ENCODE measurements at places on chromosomes 2 and 18.

DNA sequence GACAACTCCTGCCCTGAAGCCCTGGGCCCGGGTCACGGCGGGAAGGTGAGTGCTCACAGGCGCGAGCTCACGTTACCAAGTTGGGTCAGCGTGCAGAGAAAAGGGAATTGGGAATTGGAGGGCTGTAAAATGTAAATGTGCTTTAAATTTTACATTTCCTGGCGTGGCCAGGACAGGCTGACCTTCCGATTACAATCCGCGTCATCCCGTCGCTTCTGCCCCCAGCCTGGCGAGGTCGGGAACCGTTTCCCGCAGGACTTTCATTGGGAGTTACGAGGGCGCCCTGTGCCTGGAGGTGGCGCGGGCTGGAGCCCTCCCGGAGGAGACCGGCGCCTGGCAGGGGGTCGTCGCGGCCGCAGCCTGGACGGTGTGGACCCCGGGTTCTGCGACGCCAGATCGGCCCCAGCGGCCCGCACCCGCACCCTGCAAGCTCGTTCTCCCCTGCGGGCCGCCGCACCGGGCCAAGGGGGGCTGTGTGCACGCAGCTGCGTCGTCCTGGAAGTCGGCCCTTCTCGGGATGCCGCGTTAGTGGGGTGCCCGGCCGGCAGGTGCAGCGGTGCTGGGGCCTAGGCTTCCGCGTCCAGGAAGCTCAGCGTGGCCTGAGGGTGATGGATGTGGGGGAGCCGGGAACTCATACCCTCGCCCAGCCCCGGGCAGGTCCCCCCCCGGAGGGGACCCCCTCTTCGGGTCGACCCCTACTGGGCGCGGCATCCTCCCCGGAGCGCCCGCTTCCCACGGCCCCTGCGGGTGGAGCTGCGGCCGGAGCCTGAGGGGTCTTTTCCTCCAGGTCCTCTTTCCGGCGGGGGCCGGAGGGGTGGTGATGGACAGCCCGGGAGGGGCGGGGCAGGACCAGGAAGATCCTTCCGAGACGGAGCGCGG is 63.9 kb downstream of the LRRFIP1 start:
- DNase-seq = no peak

GRCh38 chr2:14194233-14194632 is 438.3 kb upstream of the LRATD1 start:
- peak; percentile 34 for DNase-seq

- no peak for DNase-seq
Observed at GRCh38 chr18:28716338-28716737, 539.4 kb upstream of the CDH2 start.

- no peak for DNase-seq
Observed at GRCh38 chr2:215270118-215270451, 41.8 kb upstream of the ATIC start.

GRCh38 chr18:50356036-50356945 is 18.6 kb upstream of the SKA1 start:
- no peak for DNase-seq

DNA sequence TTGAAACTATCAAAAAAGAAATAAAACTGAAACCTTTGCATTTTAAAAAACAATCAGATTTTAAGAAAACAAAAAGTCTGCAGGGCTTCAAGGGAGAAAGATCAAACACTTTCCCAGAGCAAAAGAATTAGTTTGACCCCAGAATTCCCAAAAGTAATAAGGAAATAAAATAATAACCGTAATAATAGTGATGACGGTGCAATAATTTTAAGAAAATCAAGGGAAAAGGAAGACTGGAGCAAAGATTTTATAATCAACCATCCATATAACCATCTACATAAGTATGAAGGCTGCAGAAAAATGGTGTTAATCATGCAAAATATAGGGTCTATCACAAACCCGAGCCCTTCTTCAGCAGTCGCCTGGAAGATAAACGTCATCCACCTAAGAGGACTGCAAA is 634.8 kb downstream of the GALR1 start:
- no peak for DNase-seq

DNA sequence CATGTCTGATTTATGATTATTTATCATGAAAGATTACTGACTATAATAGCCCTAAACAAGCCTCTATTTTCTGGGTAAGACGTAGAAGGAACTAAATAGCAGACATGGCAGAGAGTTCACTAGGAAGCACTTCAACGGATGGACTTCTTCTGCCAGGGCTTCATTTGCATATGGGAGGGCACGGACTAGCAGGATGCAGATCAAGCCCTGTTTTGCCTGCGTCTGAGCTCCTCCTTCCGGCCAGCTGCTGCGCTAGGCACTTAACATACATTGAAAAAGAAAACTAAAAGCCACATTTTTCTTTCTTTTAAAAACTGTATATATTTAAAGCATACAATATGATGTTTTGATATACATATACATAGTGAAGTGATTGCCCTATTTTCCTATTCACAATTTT is 340.0 kb upstream of the MEX3C start:
- DNase-seq = peak; percentile 34

DNA sequence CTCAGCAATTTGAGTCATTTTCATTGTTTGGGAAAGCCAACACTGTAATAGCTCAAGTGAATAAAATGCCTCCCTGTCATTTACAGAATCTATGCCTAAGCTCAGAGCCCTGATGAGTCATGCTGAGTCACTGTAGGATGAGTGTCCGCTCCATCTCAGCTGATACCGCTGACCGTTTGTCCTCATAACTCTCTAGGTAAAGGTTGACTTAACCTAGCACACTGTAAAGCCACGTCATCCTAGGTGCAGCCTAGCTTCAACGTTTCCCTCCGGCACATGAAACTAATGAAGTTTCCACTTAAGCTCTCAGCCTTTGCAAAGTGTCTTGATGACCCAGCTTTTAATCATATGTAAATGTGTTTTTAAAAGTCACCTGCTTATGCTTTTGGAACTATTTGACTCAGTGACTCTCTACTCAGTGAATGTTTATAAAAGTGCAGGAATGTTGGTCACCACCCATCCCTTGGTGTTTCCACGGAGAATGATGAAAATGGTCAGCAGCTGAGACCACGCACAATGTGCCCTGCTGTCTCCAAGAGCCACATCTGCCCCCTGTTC is 154.0 kb downstream of the PMAIP1 start:
- no peak for DNase-seq

- no peak for DNase-seq
Observed at GRCh38 chr2:165283342-165283741, 44.1 kb downstream of the SCN2A start.

- DNase-seq = no peak
Observed at GRCh38 chr2:12106440-12107080, 360.1 kb downstream of the LPIN1 start.

DNA sequence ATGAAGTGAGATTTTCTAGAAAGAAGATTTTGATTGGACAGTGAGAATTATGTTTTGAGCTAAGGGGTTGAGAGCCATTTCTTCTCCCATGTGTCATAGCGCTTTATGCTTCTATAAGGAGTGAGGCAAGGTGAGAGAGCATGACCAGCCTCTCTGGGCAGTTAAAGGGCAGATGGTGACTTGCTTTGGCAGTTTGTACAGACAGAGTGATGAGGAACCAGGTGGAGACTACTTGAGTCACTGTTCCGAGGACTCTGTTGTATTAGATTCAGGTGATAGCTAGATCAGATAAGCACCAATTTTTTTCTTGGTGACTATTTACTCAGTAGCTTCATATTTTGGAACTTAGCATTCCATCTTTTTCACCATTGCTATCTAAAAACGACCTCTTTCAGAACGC is 4.5 kb downstream of the CRIM1 start:
- DNase-seq = no peak

GRCh38 chr2:239239607-239240413 is 161.0 kb downstream of the HDAC4 start:
- peak; percentile 33 for DNase-seq

DNA sequence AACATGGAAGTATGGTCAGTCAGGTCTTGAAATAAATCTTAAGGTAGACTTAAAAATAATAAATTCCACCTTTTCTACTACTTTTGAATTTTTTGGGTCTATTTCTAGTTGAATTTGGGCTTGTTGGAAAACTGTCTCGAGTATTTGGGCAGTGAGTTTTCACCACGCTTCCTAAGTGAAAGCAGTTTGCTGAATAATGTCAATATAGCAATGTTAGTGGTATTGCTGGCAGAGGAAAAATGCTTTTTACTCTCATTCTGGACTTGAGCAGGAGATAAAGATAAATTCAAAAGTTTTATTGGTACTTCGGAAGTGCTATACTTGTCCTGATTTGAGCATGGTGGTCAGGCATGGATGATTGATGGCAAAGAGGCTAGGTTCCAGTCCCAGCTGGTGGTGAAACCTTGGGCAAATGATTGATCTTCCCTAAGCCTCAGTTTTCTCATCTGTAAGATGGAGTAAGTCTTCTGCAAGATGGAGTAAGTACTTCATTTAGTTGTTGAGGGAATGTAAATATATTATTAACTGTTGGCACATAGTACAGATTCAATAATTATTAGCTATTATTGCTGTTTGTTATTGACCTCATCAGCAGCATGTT is 503.5 kb upstream of the ZEB2 start:
- DNase-seq = no peak

DNA sequence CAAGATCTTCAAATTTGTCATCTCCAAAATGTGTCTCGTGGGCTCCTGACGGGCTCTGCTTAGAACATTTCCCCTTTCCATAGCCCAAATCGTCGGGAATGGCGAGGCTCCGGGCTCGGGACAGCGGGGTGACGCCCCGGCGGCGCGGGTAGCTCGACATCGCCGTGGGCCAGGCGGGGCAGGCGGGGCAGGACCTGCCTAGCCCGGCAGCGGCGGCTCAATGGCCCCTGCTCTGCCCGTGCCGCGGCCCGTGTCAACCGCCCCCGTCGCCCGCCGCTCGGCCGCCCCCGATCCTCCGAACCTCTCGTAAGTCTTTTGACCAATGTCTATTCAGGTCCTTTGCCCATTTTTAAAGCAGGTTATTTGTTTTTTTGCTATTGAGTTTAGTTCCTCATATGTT is 111.2 kb downstream of the PMAIP1 start:
- DNase-seq = no peak

GRCh38 chr2:8451273-8451672 is 230.6 kb upstream of the ID2 start:
- DNase-seq = no peak

DNA sequence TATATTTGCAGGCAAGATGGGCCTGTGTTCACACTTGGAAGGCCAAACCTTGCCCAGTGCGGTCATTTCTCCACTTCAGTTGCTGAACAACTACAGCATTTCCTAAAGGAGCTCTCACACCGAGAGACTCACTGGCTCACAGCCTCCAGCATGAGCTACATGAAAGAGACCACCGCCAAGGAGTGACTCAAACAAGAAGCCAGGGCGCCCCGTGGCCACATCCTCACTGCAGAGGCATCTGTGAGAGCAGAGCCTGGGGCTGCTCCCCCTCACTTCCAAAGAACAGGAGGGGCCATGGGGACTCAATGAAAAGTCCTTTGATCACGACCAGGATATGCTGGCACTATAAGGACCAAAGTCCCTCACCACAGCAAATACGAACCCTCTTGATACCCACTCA is 50.0 kb downstream of the TMEM163 start:
- DNase-seq = no peak

DNA sequence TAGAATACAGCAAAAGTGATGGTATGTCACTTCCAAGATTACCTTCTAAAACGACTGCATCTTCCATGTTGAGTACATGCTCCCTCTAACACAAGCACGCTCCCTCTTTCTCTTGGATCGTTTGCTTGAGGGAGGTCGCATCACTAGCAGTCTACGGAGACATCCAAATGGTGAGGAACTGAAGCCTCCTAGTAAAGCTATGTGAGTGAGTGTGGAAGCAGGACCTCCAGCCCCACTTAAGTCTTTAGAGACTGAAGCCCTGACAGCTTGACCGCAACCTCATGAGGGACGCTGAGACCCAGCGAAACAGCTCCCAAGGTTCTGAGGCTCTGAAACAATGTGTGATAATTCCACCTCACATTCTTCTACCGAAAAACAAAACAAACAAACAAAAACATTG is 486.7 kb upstream of the GCFC2 start:
- no peak for DNase-seq

- no peak for DNase-seq
Observed at GRCh38 chr18:13131283-13131682, 87.3 kb upstream of the LDLRAD4 start.

DNA sequence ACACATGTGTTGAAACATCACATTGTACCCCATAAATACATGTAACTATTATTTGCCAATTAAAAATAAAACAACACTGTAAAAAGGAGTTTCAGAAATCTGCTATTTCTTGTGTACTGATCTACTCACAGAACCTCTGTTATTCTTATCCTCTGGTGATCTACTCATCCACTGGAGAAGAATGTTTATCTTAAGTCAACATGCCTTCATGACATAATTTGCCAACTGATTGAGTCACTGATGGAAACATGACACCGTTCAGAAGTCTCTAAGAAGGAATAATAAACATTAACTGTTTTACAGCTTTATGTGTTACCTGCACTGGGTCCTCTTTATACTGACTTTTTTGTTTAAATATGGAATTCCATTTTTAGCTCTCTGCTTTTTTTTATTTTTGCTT is 555.2 kb downstream of the DCDC2C start:
- no peak for DNase-seq

GRCh38 chr2:12619975-12620374 is 96.8 kb upstream of the TRIB2 start:
- DNase-seq = no peak

DNA sequence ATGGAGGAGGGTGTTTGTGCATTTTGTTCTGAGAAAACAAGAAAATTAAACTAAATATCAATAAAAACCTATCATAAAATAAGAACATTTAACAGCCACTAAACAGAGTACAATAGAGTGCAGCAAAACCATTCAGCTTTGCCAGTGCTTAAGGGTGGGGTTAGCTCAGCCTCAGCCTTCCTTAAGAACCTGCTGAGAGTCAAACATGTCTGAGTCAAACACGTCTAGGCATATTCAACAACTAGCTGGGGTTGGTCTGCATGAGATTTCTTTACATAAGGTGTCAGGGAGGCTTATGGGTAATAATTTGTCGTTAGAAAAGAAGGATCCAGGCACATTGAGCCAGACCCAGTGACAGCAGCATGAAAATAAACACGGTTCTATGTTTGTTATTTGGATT is 298.2 kb downstream of the SP3 start:
- no peak for DNase-seq

DNA sequence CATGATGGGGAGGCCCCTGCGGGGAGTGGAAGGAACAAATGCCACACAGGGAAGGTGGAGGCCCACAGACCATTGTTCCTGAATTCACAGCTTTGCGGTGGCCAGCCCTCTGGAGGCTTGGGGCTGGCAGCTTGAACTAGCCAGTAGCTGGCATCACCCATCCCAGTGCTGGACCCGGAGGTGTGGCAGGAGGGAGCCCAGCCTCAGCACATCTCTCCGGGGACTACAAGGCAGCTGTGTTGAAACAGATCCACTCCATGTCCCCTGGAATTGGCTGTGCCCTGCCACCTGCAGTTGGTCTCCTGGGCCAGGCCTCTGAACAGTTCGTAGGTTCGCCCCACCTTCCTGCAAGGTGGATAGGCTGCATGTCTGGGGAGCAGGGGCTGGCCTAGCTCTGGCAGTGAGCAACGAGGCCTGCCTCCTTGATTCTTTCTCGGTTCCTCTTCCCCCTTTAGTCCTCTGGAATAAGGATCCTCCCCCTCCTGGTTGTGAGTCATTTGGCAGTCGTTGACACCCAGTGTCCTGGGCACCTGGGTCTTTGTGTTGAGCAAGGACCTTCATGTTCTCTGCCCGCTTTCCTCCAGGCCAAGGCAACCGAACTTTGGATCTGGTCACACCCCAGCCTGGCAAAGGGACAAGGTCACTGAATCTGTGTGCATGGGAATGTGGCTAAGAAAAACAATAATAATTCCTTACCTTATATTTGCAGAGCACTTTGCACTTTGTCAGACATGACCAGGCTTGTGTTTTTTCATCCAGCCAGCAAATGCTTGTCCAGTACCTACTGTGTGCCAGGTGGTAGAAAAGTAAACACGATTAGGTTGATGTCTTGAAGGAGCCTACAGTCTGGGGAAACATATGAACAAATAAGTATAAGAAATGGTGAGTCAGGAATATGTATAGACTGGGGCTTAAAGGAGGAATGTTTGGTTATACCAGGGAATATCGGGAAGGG is 55.0 kb upstream of the MCFD2 start:
- no peak for DNase-seq
